Bone marrow (tissue), 2 donors: ENCODE measurements at places on chromosomes 5 and 9.

DNA sequence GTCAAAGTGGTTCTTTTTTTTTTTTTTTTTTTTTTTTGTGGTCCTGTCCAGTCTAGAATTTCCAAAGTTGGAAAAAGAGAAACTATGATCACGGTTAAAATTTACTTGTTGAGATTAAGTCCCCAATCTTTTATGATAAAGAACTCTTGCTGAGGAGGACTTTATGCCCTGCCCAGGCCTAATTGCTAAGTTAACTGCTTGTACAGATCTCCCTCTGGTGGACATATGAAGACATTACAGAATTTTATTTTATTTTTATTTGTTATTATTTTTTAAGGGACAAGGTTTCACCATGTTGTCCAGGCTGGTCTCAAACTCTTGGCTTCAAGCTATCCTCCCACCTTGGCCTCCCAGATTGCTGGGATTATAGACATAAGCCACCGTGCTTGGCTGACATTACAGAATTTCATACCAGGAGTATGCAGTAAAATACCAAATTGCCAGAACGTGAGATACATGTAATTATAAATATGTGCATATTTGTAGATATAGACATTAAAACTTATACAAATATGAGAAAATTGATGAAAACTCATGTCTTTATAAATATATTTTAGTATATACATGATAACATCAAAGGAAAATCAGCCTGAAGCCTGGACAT, 91.2 kb downstream of the RFK start:
- DNase-seq: peak; percentile 23

GRCh38 chr9:77851882-77852595, 179.6 kb downstream of the GNAQ start:
- no peak for DNase-seq

GRCh38 chr9:126392662-126393371, 66.2 kb downstream of the MVB12B start:
- DNase-seq: no peak

- no peak for DNase-seq
Observed at GRCh38 chr9:118455788-118456187, 751.6 kb downstream of the TLR4 start.

- no peak for DNase-seq
Observed at GRCh38 chr5:9498541-9499497, 47.1 kb downstream of the SEMA5A start.

GRCh38 chr9:69433392-69433791, 108.4 kb downstream of the ENTREP1 start:
- no peak for DNase-seq

DNA sequence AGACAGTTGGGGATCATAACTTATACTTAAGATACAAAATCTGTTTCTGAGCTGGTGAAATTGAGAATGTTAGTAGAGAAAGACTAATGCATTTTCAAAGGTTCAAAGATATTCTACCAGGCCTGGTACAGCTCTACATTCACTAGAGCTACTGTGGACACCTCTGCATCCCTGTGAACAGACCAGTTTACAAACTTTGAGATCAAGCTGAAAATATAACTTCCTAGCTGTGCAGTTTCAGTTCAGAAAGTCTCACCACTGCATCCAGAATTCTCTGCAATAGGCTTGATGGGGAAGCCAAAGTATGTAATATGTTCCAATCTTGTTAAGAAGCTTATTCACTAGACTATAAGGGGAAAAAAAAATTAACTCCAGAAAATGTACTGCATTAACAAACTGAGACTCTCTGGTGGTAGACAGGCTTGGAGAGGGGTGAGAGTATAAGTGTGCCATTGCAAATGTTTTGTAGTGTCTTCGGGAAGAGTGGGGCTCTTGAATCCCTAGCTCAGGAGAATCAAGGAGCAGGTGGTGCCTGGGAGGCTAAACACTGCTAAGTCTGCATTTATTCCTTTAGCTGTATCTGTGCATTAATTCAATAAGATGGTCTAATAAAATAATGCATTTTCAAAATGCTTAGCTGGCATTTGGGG, 671.9 kb downstream of the NR2F1-AS1 start:
- no peak for DNase-seq

GRCh38 chr5:154098465-154098864, 59.7 kb downstream of the MFAP3 start:
- DNase-seq: no peak

DNA sequence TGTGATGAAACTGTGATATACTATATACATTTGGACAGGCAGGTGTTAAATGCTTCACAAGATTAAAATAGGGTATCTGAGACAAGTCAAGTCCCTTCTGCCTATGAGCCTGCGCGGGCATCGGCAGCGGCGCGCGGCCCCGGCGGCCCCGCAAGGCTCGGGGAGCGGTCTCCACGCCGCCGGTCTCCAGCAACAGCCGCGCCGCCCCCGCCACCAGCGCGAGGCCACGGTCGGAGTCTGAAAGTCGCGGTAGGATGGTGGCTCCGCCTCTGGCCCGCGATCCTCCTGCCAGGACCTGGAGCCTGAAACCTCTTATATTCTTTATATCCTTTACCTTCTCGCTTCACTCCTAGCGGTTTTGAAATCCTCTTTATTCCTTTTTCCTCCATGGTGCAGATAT, 99.4 kb downstream of the INSL6 start:
- DNase-seq: no peak

- peak; percentile 79 for DNase-seq
Observed at GRCh38 chr9:21789541-21790037, 12.8 kb upstream of the MTAP start.

GRCh38 chr5:140367256-140368013, 7.4 kb downstream of the SLC4A9 start:
- no peak for DNase-seq

- DNase-seq: no peak
Observed at GRCh38 chr5:111774525-111774924, 17.5 kb upstream of the NREP start.

DNA sequence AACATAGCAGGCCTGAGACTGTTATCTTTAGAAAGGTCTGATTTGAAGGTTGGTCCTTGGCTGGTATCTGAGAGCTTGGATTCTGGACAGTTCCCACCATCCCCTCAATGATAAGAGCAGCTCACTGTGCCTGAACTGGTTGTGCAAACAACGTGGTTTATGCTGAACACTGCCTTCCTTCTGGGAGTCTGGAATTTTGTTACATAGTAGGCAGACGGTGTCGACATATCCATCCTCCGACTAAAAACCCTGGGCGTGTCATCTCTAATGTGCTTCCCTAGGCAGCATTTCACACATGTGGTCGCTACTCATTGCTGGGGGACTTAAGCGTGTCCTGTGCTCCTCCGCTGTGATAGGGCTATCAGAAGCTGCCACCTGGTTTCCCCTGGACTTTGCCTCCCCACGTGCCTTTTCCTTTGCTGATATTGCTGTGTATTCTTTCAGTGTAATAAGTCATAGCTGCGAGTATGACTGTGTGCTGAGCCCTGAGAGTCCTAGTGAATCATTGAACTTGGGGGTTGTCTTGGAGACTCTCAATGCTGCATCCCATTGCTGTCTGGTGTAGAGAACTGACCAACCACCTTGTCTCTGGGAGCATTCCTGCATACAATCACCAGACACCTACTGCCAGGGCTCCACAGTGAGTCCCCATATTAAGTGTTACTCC, 119.1 kb upstream of the TBC1D2 start:
- no peak for DNase-seq

DNA sequence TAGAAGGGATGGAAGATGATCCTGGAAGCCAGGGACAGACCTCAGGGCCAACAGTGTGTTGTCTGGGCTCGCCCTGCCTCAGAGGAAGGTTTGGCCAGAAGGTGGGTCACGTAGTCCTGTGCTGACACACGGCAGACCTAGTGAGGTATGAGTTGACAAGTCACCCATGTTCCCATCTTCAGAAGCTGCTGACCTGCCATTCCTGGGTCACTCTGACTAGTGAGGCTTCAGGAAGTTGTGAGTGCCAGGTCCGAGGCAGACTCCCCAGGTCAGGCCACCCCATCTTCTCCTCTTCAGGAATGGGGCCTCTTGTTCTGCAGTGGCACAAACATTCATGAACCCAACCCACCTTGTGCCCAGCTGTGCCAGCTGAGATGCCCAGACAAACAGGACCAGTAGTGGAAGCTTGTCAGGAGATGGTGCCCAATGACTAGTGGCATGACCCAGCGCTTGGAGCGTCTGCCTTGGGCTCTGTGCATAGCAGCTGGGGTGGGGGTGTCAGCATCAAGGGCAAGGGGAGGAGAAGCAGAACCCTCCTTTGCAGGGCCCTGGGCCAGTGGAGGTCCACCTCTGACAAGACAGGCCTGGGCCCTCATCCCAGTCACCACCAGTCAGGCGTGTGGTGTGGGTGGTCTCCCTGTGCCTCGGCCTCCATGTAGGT, 16.8 kb upstream of the ANGPTL2 start:
- no peak for DNase-seq

DNA sequence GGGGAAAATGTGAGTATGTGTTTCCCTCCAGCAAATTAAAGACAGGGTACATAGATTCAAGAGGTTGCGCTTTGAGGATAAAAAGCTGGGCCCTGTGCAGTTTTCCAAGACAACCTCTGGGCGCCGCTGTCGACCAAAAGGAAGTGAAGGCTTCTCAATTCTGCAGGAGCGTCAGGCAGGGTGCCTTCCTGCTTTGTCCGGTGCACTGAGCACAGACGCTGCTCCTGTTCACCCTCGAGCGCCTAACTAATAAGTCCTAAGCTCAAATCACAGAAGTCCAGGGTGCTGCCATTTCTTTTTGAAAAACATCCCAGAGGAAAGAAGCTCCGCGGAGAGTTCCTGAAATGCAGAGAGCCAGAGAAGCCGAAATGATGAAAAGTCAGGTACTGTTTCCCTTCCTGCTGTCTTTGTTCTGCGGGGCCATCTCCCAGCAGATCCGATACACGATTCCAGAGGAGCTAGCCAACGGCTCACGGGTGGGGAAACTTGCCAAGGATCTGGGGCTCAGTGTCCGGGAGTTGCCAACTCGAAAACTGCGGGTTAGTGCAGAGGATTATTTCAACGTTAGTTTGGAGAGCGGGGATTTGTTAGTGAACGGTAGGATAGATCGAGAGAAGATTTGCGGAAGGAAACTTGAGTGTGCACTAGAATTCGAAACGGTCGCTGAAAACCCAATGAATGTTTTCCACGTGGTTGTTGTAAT, at the start of gene PCDHGB1:
Gene PCDHGB1, plus strand, starts transcription at position 183 of the 703 bp plus-strand sequence. Its CDS starts 162 bp downstream, at position 345.
- peak; percentile 14 for DNase-seq

- no peak for DNase-seq
Observed at GRCh38 chr5:149728303-149728702, 1.8 kb upstream of the PPARGC1B start.

- DNase-seq: no peak
Observed at GRCh38 chr9:113176803-113177202, 26.0 kb downstream of the SLC31A2 start.

DNA sequence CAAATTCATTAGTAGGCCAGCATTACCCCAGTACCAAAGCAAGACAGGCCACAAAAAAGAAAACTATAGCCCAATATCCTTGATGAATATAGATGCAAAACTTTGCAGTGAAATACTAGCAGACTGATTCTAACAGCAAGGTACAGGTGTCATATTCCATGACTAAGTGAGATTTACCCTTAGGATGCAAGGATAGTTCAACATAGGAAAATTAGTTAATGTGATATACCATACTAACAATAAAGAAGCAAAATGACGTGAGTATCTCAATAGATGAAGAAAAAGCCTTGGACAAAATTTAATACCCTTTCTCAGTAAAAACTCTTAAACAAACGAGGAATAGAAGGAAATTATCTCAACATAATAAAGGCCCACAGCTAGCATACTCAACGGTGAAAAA, 13.3 kb downstream of the ZNF131 start:
- DNase-seq: no peak

DNA sequence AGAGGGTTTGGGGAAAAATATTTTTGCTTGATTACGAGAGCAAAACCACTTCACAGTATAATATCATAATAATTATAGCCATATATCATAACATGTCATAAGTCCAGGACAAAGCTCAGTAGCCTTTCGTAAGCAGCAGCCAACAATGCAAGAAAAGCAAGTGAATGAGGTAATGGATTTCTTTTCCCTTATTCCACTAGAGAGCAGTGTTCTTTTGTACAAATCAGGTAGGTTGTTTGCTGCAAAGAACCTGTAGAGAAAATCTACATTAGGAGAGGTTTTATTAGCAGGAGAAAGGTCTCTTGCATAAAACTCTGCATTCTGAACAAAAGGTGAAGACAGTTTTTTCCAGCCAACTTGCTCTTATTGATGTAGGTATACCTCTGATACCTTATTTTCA, 1033.4 kb downstream of the TLE4 start:
- DNase-seq: no peak

DNA sequence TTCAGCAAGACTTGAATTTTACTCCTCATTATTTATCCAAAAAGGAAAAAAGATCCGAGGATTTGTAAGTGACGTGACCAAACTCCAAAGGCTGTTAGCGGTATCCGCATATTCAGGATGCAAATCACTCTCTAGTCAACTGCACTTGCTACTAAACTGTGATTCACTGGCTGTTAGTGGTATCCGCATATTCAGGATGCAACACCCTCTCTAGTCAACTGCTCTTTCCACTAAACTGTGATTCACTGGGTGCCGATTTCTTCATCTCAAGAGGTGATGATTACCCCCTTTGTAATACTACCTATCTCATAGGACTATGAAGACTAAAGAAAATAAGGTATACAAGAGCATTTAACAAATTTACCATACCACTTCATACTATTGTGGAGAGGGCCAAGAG, 5.7 kb downstream of the MAPKAP1 start:
- DNase-seq: no peak

GRCh38 chr5:69184621-69185020, 4.8 kb upstream of the CENPH start:
- DNase-seq: no peak

GRCh38 chr5:179805529-179806249, 977 bp downstream of the MGAT4B start:
- peak; percentile 31 for DNase-seq

DNA sequence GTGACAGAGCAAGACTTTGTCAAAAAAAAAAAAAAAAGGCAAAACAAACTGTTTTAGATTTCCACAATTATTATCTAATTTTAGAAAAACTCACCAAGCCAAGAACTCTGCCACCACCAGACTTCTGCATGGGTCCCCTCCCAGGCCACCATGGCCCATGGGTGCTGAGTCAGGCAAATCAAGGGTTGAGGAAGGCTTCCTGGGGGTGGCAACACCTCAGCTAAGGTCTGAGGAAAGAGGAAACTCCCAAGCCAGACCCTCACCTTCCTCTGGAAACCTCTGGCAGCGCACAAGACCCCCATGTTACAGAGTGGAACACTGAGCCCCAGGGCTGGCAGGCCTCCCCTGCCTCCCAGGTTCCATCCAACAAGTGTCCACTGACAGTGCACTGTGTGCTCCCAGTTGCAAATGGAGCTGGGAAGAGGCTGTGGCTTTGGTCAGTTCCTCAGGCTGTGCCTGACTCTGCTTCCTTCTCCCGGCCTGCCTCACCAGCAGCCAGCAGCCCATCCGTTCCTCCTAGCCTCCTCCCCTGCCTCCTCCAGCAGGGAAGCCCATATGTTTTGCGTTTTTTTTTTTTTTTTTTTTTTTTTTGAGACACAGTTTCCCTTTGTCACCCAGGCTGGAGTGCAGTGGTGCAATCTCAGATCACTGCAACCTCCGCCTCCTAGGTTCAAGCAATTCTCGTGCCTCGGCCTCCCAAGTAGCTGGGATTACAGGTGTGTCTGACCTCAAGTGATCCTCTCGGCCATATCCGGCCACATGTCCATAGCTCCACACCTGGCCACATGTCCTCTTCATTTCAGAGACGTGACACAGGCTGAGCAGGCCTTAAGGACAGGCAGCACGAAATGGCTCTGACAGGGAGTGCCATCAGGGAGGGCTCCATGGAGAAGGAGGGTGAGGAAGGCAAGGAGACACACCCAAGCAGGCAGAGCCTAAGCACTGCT, 3.5 kb upstream of the SUSD3 start:
- no peak for DNase-seq
